GM13977 (cell line): ENCODE measurements at places on chromosomes 1 and 21.

- DNase-seq = no peak
These were observed at the start of gene CHIA for GRCh38 chr1:111290630-111291029. TSS of gene CHIA (plus strand) at chr1:111290851. CDS start at chr1:111310468, 19,617 bp downstream.

- no peak for DNase-seq
These were observed 17.4 kb downstream of the CACNA1S start for GRCh38 chr1:201094832-201095231.

DNA sequence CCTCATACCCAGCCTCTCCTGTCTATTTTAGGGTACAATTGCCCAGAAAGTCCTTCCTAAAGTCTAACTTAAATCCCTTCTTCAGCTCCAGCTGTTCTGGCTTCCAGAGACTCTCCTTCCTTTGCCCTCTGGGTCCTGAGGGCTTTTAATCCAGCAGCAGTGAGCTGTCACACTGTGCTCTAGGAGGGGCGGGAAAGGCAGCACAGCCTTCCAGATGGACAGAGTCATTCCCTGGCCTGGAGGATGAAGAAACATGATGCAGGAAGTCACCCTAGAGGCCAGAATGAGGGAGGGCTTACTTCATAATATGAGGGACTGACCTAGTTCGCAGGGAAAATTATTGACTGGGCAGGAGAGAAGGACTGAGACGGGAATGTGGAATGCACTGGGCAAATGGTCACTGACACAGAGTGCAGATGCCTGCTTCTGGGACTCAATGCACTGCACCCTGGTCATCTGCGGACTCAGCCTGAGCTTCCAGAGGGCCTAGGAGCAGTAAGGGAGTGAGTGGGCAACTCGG is 1.3 kb downstream of the SH2D2A start:
- DNase-seq = no peak

GRCh38 chr1:159917533-159918351 is 7.6 kb downstream of the TAGLN2 start:
- no peak for DNase-seq

GRCh38 chr1:77655431-77655974 is 27.0 kb downstream of the ZZZ3 start:
- no peak for DNase-seq

- no peak for DNase-seq
These were observed 2.0 kb downstream of the KRTAP10-9 start for GRCh38 chr21:44628707-44629391.

GRCh38 chr1:56931686-56932085 is 34.1 kb downstream of the C8B start:
- DNase-seq = no peak

- DNase-seq = peak; percentile 61
These were observed 40.8 kb downstream of the KIAA1614 start for GRCh38 chr1:180953291-180954004.

GRCh38 chr21:33111577-33111976 is 41.6 kb downstream of the OLIG1 start:
- DNase-seq = no peak

DNA sequence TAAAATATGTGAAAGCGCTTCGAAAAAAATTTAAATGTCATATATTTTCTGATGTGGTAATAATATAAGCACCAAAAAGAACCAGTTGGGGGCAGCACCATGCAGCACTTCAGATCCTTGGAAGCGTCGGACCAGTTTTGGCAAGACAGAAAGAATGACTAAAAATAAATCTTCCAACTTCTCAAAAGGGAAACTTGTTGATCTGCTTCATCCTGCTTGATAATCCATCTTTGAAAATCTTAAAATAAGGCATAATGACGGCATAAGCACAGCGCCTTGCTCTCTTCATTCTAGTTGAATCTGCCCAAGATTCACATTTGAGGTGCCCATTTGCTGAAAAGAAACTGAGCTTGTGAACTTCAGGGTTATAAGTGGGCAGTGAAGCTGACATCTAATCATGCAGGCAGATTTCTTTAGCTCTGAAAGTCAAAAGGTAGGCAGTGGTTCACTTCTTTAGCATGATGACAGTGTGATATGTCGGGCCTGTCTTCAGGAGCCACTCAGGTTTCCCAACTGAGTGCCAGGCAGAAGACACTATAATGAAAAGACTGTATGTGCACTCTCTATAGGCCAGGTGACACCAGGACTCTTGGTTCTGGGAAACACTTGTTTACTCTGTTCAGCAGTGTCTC is 19.8 kb upstream of the MUTYH start:
- DNase-seq = no peak

- DNase-seq = no peak
These were observed 12.7 kb upstream of the RWDD3 start for GRCh38 chr1:95221306-95221705.

GRCh38 chr1:187854457-187854856 is 1025.7 kb downstream of the PLA2G4A start:
- no peak for DNase-seq

GRCh38 chr1:205883792-205884191 is 33.9 kb upstream of the PM20D1 start:
- no peak for DNase-seq

DNA sequence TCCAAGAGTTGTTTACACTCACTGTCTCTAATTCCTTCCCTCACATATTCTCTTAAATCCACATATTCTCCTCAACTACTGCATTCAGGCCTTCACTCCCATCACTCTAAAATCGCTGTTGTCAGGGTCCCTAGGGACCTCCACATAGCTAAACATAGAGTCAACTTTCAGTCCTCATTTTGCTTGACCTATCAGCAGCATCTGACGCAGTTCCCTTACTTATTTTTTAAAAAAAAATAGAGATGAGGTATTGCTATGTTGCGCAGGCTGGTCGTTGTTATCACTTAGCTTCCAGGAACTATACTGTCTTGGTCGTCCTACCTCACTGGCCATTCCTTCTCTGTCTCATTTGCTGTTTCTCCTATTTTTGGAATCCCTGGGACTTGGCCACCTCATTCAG is 11.7 kb upstream of the PLEKHO1 start:
- DNase-seq = no peak

DNA sequence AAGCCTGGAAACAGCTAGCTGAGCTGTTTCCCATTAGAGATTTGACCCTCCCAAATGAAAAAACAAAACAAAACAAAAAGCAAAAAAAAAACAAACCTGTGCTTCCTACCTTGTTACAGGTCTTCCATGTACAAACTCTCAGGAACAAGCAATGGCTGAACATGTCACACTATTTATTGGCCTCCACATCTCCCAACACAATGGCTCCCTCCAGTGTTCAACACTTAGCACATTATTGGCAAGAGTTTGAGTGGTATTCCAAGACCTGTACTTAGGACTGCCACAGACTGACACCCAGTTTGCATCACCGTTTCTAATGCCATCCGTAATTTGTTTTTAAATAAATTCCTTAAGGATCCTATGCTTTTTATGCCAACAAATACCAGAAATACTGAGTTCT is 195.0 kb upstream of the OLFM3 start:
- peak; percentile 7 for DNase-seq

DNA sequence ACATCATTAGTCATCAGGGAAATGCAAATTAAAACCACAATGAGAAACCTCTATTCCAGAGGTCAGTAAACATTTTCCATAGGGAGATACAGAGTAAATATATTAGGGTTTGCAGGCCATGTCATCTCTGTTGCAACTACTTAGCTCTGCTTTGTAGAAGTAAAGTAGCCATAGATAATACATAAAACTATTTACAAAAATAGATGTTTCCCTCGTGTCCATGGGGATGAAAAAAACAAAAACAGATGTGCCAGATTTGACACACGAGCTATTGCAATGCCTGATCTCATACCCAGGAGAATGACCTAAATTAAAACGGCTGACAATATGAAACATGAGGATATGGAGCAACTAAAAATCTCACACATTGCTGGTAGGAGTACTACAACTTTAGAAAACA is 17.3 kb downstream of the LTN1 start:
- DNase-seq = no peak
